ENCODE measurements at places on chromosomes 3 and 15. TPM values are rescaled to one million over a fixed set of nuclear protein-coding genes. Genes with fewer than 3 reads are reported as not detected.

A4GNT gene
- total RNA-seq = not detected

TMEM89 gene
- not detected for total RNA-seq

RBP2 gene
- total RNA-seq = not detected

SRGAP3 gene
- total RNA-seq = 0.51 TPM

CYP8B1 gene
- total RNA-seq = not detected

UROC1 gene
- total RNA-seq = not detected

CFAP100 gene
- not detected for total RNA-seq

ABCC5 gene
- total RNA-seq = 15.2 TPM
